ENCODE measurements at places on chromosomes 3 and 15.

DNA sequence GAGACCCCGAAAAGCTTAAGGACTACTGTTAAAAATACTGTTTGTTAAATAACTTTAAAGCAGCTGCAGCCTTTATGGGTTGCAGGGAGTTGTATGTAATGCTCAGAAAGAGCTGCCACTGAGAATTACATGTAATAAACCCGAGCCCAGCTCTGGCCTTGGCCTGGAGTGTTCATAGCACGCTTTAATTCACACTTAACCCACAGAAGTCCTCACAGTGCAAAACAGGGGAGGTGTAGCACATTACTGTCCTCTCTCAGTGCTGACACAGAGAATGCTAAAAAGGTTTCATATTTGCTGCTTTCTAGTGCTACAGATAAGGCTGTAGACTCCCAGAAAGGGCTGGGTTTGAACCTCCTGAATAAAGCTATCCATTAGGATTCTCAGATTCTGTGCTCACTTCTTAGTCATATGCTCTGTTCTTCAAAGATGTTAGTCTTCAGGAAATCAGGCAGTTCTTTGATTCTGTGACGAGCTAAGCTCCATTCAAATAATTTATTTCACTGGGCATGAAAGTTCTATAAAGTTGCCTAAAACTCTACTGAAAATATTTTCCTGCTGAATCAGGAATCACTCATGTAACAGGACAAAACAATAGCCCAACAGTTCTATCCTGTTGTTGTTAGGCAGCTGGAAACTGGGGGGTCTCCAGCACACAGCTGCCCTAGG, 108.0 kb downstream of the SENP2 start:
- no peak for DNase-seq

GRCh38 chr15:53974813-53975212, 3.4 kb upstream of the UNC13C start:
- DNase-seq = no peak

- DNase-seq = peak; percentile 36
These were observed 53.1 kb upstream of the ULK4 start for GRCh38 chr3:42014921-42015533.

GRCh38 chr3:88033808-88034207, 25.0 kb downstream of the CGGBP1 start:
- DNase-seq = no peak

GRCh38 chr15:95169541-95170459, 938.4 kb downstream of the MCTP2 start:
- no peak for DNase-seq

DNA sequence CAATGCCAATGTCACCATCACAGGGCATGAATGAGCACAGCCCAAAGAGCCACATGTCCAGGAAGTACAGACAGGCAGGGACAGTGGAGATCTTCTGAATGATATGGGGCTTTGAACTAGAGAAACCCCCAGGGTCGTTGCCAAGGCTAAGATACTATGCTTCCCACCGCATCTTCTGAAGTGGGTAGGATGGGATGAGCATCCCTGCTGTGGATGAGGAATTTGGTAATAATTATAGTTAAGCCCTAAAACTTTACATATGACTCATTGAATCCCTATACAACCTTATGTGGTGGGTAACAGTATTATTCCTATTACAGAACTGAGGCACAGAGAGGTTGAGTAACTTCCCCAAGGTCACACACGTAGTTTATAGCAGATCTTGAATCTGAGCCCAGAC, 44.2 kb downstream of the WNT5A start:
- no peak for DNase-seq

DNA sequence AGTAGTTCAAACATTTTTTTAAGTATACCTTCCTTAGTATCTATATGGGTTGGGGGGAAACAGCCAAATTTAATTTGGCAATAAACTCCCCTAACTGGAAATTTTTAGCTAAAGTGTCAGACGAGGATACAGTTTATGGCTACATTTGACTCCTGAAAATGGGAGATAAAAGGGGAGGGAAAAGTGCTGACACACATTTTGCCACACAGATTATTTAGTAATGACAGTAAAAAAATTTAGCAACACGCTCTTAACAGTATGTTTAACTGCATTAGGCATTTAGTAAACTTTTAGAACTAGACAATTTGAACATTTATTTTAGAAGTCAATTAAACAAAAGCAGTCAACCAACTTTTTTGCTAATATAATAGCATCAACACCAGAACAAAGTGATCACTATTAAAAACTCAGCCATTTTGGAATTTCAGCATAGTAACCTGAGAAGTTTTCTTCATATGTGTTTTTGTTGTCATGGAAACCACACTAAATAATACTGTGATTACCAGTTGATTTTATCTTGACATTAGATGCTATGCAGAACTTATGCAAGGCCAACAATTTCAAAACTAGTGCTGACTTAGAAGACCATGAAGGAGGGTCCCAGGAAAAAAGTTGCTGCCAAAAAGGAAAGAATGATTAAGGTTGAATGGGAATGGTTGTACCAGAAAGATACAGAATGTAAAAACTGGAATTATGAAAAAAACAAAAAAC, 47.0 kb upstream of the TFG start:
- DNase-seq = no peak

GRCh38 chr3:178768072-178768864, 232.0 kb downstream of the KCNMB2 start:
- DNase-seq = no peak

- DNase-seq = no peak
These were observed 26.9 kb upstream of the ZMAT3 start for GRCh38 chr3:179098388-179099077.

- no peak for DNase-seq
These were observed 3.9 kb upstream of the NFKBIZ start for GRCh38 chr3:101845425-101845824.

- DNase-seq = no peak
These were observed 100.1 kb downstream of the DPH6 start for GRCh38 chr15:35445891-35446290.

GRCh38 chr3:24181256-24181655, 236.2 kb downstream of the NR1D2 start:
- DNase-seq = no peak

DNA sequence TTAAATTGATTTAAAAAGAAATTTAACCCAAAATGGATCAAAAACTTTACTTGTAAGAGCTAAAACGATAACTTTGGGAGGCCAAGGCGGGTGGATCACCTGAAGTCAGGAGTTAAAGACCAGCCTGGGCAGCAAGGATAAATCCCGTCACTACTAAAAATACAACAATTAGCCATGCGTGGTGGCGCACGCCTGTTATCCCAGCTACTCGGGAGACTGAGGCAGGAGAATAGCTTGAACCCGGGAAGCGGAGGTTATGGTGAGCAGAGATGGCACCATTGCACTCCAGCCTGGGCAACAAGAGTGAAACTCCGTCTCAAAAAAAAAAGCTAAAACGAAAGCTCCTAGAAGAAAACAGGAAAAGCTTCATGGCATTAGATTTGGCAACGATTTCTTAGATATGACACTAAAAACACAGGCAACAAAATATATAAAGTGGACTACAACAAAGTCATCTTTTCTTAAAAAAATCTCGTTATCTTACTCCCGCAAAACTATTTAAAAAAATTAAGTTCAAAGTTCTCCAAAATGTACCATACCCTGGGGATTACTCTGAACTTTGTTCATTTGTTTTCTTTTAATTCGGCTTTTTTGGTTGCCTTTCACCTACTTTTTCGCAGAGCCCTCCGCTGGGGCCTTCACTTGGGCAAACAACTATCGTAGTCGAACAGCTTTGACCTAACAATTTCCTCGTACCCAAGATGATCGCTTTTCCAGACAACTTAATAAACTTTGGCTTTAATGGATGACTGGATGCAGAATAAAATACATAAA, 2.9 kb downstream of the HDDC3 start:
- no peak for DNase-seq

- DNase-seq = no peak
These were observed 102.0 kb downstream of the SNRPN start for GRCh38 chr15:25056484-25057425.

DNA sequence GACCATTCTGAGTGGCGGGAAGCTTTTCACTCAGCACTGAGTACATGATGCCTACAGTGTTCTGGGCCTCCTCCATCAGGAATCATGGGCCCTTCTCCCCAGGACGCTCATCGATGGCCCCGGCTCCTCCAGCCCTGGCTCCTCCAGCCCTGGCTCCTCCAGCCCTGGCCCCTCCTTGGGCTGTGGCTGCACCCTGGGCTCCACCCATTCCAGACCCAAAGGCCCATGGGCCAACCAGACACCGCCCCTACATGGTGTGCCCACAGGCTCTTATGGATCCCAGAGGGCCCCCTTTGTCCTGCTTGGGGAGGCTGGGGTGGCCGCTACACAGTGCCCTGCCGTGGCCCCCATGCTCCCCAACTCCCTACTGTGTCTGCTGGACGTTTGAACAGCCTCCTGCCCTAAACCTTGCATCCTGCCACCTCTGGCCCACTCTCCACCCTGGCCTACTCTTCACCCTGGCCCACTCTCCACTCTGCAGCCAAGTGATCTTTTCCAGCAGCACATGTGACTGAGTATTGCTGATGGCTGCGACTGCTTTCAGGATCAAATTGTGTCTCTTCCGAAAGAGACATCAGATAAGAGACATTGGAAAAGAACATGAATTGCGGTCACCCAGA, 57.9 kb downstream of the APBA2 start:
- no peak for DNase-seq

DNA sequence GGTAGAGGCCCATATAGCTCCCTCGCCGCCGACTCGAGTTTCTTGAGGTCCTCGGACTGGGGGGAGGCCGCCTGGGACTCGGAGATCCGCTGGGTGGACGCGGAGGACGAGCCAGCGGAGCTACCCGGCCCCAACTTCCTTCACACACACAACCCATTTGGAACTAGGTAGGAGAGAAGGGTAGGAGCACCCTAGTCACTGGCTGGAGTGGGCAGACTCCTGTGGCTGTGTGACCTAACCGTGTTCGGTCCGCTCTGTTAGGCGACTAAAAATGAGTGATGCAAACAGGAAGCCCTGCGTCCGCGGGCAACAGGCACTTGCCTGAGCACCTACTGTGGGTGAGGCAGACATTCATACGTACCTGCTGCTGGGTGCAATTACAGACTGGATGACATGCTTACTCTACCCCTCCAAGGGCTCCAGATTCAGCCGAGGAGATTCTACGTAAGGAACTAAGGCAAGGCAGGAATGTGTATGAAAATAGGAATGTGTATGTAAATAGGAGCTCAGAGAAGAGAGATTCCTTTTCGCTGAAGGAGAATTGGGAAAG, 4.6 kb upstream of the SIN3A start:
- peak; percentile 80 for DNase-seq

DNA sequence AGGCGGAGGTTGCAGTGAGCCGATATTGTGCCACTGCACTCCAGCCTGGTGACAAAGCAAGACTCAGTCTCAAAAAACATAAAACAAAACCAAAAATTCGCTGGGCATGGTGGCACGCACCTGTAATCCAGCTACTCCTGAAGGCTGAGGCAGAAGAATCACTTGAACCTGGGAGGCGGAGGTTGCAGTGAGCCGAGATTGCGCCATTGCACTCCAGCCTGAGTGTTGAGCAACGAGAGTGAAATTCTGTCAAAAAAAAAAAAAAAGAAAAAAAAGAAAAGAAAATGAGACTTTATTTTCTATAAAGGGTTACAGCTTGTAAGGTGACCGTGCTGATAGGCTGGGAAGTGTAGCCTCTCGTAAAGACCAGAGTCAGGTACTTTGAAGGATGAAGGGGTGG, 6.0 kb upstream of the HACD3 start:
- no peak for DNase-seq
